ENCODE measurements at places on chromosomes 1 and 21.

GRCh38 chr1:240242601-240243144 lies 151.0 kb downstream of the FMN2 start:
- no peak for DNase-seq

- no peak for DNase-seq
These were observed 67.0 kb downstream of the ERO1B start for GRCh38 chr1:236214761-236215160.

DNA sequence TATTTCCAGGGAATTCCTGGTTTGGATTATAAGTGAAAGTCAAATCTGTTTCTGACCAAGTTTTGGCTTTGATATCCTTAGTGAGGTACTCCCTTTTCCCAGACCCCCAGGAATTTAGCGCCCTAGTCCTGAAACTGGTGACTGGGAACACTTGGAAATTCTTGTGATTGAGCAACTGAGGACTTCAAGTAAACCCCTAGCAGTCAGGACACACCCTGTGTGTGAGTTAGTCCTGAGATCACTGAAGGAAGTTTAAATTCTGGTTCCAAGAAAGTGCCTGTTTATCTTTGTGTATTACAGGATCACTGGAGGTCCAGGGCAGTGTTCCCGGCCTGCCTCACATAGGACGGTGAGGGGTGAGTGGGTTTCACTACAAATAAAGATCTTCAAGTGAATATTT lies 95.1 kb upstream of the F3 start:
- DNase-seq, result no peak

DNA sequence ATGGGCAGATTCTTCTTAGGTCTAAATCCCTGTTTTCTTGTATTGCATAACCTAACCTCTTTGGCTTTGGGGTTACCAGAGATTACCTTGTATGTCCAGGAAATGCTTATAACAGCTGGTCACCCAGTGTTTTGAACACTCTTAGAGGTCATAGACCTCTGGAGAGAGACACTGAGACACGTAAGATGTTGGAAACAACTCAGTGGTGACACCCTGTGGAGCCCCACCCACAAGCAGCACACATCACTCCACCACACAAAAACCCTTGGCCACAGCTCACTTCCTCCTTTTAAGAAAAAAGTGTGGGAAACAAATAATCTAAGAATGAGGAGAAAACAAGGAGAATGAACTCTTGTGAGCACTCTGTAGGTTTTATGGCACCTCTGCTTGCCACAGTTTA lies 26.3 kb upstream of the CYP4B1 start:
- DNase-seq, result no peak

DNA sequence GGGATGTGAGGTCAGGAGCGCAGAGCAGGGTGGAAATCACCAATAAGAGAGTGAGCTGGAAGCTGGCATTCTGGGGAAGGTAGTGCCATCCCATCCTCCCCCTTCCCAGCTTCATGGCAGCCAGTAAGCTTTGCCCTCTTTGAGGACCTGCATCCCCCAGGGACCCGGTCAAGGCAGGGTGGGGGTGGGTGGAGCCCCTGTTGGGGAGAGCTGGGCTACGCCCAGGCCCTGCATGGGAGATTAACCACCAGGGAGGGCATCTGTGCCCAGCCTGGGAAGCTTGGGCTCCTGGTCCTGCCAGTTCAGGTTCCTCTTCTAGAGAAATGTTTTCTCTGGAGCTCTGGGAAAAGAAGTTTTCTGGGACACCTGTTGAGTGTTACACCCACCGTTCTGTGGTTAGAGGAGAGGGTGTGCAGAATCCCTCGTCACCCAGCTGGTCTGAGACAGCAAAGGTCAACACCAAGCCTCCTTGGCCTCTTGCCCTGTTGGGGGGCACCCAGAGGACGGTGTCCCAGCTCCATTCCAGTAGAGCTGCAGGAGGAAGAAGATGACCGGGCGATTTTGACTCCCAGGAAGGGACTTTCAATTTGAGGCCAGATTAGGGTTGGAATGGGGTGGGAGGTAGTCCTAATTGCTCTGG lies 30.1 kb upstream of the TENT5C start:
- no peak for DNase-seq

DNA sequence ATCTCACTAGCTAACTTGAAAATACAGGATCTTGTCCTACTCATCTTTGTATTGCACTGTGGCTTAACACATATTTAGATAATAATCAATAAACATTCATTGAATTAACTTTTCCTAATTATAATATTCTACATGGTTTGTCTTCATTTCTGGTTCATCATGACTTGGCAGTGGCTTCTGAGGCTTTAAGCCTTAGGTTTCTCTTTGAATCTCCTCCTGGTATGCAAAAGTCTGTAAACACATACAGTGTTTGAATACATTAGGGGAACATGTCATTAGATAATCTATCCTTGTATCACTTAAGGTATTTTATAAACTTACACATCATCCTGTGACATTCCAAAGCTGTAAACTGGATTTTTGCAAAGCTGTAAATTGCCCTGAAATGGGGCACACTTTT lies 20.6 kb downstream of the CTSK start:
- DNase-seq, result no peak

- no peak for DNase-seq
These were observed 67.9 kb downstream of the CYYR1 start for GRCh38 chr21:26505211-26505610.

DNA sequence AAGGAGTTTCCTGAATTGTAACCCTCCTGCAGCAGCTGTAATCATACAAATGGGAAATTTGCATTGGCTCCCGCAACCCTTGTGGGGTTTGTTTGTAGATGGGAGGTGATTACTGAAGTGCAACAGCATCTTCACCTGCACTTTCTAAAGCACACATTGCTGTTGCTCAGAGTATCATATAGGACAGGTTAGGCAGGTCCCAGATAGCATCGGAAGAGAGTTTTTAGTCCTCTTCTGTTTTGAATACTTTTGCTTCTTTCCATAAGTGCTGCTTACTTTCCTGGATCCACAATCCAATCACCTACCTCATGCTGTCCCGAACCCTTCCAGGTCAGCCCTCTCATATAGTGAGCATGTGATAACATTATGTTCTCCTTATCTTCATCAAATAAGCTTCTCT lies 300.4 kb downstream of the PTPRC start:
- DNase-seq, result no peak

GRCh38 chr1:29548091-29548490 lies 311.8 kb downstream of the PTPRU start:
- DNase-seq, result no peak

DNA sequence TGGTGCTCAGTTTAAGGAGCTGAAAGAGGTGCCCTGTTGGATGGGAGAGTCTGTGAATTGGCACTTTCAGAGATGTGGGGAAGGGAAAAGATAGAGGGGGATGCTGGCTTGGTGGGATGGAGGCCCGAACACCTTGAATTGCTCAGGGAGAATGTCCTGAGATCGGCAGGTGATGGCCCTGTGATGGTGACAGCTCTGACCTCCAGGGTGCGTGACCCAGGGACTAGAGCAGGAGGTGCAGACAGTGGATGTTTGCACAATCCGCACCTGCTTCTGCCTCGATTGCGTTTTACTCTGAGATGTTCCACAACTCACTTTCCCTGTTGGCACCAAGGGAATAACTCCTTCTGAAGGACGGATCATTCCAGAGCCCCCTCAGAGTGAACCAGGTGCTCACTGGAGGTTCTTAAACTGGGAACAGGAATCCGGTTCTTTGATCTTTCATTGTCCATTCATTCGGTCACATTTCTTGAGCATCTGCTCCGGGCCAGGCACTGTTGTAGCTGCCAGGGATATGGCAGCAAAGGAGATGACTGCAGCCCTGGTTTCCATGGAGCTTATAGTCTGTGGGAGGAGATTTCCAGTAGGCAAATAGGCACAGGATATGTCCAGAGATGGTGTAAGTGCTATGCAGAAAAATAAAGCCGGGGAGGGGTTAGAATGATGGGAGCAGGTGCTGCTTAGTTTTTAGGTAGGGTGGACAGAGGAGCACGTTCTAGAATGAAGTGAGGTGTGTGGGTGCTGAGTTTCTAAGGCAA lies 226.6 kb upstream of the TMEM51 start:
- no peak for DNase-seq

- DNase-seq, result peak; percentile 65
These were observed 14.9 kb downstream of the TTC34 start for GRCh38 chr1:2786329-2787162.

DNA sequence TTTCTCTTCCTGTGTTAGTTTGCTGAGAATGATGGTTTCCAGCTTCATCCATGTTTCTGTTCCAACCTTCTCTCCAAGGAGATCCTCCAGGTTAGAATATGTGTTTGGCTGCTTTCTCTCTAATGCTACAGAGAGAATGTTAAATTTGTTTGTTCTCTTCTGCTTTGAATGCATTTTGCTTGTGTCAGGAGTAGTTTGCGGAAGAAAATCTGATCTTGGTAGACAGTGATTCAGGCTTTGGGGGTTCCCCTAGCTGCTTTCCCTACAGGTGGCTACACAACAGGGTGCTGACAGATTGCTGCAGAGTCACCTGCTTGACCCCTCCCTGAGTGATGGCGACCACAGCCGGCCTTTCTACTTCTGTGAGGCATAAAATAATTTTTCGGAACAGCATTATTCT lies 41.8 kb downstream of the MACO1 start:
- no peak for DNase-seq

- no peak for DNase-seq
These were observed 471.8 kb upstream of the RUNX1 start for GRCh38 chr21:35520856-35521255.

DNA sequence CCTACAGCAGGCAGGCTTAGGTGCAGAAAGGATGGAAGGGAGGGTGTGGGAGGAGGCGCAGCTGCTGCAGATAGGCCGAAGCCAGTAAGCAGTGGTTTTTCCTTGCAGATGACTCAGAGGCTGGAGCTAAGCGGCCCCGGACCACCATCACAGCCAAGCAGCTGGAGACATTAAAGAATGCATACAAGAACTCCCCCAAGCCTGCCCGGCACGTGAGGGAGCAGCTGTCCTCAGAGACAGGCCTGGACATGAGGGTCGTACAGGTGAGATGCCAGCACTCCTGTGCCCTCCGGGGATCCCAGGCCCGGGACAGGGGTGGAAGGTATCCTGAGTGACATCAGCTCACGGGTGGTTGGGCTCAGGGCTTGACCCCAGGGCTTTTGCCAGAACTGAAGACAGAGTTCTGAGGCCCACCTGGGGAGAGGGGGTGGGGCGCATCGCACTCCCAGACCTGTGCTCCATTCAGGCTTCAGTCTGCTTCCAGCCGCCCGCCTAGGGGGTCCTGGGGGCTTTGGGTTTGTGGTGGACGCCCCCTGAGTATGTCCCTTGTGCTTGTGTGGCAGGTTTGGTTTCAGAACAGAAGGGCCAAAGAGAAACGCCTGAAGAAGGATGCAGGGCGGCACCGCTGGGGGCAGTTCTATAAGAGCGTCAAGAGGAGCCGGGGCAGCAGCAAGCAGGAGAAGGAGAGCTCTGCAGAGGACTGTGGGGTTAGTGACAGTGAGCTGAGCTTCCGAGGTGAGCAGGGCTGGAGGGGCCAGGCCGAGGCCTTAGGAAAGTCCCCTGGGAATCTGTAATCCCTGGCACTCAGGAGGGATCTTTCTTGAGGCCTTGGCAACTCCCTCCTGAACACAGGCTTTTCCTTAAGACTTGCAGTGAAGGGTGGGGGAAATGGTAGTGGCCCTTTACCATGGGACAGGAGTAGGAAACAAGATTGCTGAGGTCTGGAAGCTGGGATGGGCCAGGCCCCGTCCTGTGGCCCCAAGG lies 41.5 kb downstream of the LHX4 start:
- no peak for DNase-seq

DNA sequence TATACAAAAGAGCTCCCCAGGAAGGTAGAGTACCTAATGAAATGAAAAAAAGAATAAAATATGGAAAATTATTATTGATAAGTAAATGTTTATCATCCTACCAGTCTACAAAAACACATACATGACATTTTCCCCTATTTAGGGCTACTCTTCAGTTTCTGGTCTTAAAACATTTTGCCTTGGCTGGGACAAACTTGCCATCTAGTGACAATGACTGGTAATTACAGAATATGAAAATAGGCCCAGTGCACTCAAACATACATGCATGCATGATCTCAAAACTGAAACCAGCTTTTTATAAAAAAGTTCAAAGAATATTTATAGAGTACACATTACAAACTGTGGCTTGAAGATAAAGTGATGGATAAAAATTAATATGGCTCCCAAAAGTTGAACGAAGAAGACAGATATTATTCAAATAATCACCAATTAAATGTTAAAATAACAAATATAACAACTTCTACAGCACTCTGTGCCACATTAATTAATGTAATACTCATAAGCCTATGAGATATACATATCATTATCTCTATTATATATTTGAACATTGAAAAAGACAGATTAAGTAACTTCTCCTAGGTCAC lies 10.5 kb upstream of the RNPC3 start:
- no peak for DNase-seq

DNA sequence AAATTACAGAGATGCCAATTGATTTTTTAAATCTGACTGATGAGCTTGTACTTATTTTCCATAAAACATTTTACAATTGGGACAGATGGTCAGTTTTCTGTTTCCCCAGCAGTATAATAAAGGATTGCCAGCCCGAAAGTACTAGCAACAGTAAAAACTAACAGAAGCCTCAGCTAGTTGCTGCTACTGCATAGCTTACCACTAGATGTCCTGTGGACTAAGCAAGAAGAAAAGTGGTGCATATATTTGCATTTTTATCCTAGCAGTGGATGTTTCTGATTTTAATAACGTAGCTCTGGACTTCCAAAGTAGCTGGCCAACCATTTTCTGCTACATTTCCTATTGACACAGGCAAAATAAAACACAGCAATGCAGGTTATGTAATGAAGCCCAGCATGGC lies 241.5 kb downstream of the BARHL2 start:
- DNase-seq, result no peak

GRCh38 chr1:183778568-183779433 lies 26.1 kb upstream of the RGL1 start:
- no peak for DNase-seq

GRCh38 chr1:75724472-75725022 lies at the start of gene ACADM:
Gene ACADM (plus strand): TSS chr1:75724709. CDS start chr1:75724788, 79 bp downstream.
- peak; percentile 63 for DNase-seq

DNA sequence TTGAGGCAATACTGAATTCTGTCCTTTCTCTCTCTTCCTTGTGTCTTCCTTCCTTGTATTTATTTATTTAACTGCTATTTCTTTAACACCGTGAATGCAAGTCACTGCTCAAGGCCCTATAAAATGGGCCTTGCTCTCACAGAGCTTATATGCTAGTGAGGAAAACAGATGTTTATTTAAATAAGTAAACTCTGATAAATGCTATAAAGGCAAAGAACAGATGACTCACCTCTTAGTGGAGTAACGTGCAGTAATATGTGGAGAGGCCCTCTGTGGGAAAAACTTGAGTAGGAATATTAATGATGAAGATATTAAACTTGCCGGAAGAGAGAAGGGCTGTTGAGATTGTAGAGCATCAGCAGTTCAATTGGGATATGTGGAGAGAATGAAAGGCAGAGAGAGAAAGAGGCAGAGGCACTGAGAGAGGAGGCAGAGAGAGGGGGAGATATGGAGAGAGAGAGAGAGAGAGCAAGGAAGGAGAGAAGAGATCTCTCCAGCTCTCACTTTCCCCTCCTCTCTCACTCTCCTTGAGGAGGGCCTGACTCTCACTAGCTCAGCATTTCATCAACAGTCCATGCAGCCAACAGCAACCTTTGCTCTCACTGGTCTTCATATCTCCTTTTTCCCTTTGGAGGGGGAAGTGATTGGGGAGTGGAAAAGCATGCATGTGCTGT lies 322.2 kb downstream of the LMX1A start:
- no peak for DNase-seq
